ENCODE measurements at places on chromosomes 1 and 21. TPM values are rescaled to one million over a fixed set of nuclear protein-coding genes. Genes with fewer than 3 reads are reported as not detected.

TATDN3 gene
- 16.3 TPM for total RNA-seq

LCE2B gene
- total RNA-seq, result not detected

FOXJ3 gene
- total RNA-seq, result 15.5 TPM

VWA1 gene
- 5.1 TPM for total RNA-seq

CSMD2 gene
- total RNA-seq, result 10.1 TPM

CYP2J2 gene
- 0.33 TPM for total RNA-seq

MYBPHL gene
- total RNA-seq, result not detected

RIPK4 gene
- not detected for total RNA-seq

C1orf94 gene
- total RNA-seq, result 0.12 TPM

NAXE gene
- 80.1 TPM for total RNA-seq

SH2D1B gene
- not detected for total RNA-seq

NCAM2 gene
- 2.5 TPM for total RNA-seq

VASH2 gene
- 0.11 TPM for total RNA-seq

QSOX1 gene
- 304 TPM for total RNA-seq

RPE65 gene
- total RNA-seq, result not detected

FCGR3B gene
- not detected for total RNA-seq

SLC16A4 gene
- 16.6 TPM for total RNA-seq

ADAM30 gene
- total RNA-seq, result not detected

CDA gene
- total RNA-seq, result 4.0 TPM

NTMT2 gene
- total RNA-seq, result not detected

CELA2B gene
- not detected for total RNA-seq

ISG20L2 gene
- total RNA-seq, result 5.0 TPM

RXRG gene
- total RNA-seq, result not detected

ERVH48-1 gene
- total RNA-seq, result under 0.01 TPM

PLA2G4A gene
- 26.8 TPM for total RNA-seq

BTG2 gene
- 2.7 TPM for total RNA-seq

AKR7A3 gene
- total RNA-seq, result 0.62 TPM

NBPF20 gene
- total RNA-seq, result 4.2 TPM

ACBD6 gene
- 84.8 TPM for total RNA-seq

FOXD2 gene
- total RNA-seq, result 0.22 TPM

GPR37L1 gene
- not detected for total RNA-seq

C1QA gene
- not detected for total RNA-seq

SLAMF9 gene
- total RNA-seq, result not detected

CNTN2 gene
- total RNA-seq, result not detected

CRNN gene
- total RNA-seq, result not detected

FAM151A gene
- total RNA-seq, result not detected

SIK1 gene
- 0.66 TPM for total RNA-seq

LCE2A gene
- total RNA-seq, result 2.2 TPM

APOBEC4 gene
- not detected for total RNA-seq

Measured in uterine smooth muscle cell (primary cell).